ENCODE measurements at places on chromosomes 12 and 14. TPM values are rescaled to one million over a fixed set of nuclear protein-coding genes. Genes with fewer than 3 reads are reported as not detected.

SAV1 gene
- total RNA-seq: 53.5 TPM

PDE3A gene
- total RNA-seq: 7.1 TPM

NTS gene
- under 0.01 TPM for total RNA-seq

GALNT8 gene
- under 0.01 TPM for total RNA-seq

DLGAP5 gene
- 17.4 TPM for total RNA-seq

B3GNT4 gene
- total RNA-seq: under 0.01 TPM

ITGB7 gene
- under 0.01 TPM for total RNA-seq

IGF1 gene
- under 0.01 TPM for total RNA-seq

ADAM21 gene
- total RNA-seq: 0.43 TPM

ARHGEF25 gene
- total RNA-seq: 28.0 TPM

ZNF385A gene
- 2.2 TPM for total RNA-seq

SPX gene
- under 0.01 TPM for total RNA-seq

GPR84 gene
- not detected for total RNA-seq

MRPL42 gene
- total RNA-seq: 29.3 TPM

HOXC9 gene
- total RNA-seq: 7.4 TPM

IL26 gene
- total RNA-seq: not detected

C1QL4 gene
- total RNA-seq: not detected

SRRM4 gene
- not detected for total RNA-seq

TAS2R7 gene
- not detected for total RNA-seq

CPM gene
- 23.3 TPM for total RNA-seq

TDRD9 gene
- 0.32 TPM for total RNA-seq

ZBTB1 gene
- 83.8 TPM for total RNA-seq

KCNC2 gene
- 0.43 TPM for total RNA-seq

TNFAIP2 gene
- total RNA-seq: 122 TPM

LRP1-AS gene
- not detected for total RNA-seq

NTN4 gene
- total RNA-seq: 51.9 TPM

ADAM20 gene
- 0.86 TPM for total RNA-seq

SLC7A8 gene
- 0.97 TPM for total RNA-seq

ZNF384 gene
- 19.4 TPM for total RNA-seq

KRT74 gene
- total RNA-seq: not detected

SPPL3 gene
- total RNA-seq: 9.5 TPM

ZFHX2 gene
- under 0.01 TPM for total RNA-seq

FGF23 gene
- not detected for total RNA-seq

TGM1 gene
- 2.2 TPM for total RNA-seq

POTEG gene
- total RNA-seq: not detected

DCAF5 gene
- 24.2 TPM for total RNA-seq

USP5 gene
- 91.5 TPM for total RNA-seq

KRT6C gene
- not detected for total RNA-seq

IAPP gene
- total RNA-seq: not detected

HCAR3 gene
- total RNA-seq: not detected

ARMH4 gene
- total RNA-seq: 3.0 TPM

BEGAIN gene
- total RNA-seq: not detected

ESR2 gene
- total RNA-seq: not detected

MANSC4 gene
- total RNA-seq: not detected

DCN gene
- total RNA-seq: 125 TPM

SLC10A1 gene
- not detected for total RNA-seq

ANGEL1 gene
- total RNA-seq: 6.8 TPM

SLC4A8 gene
- 9.0 TPM for total RNA-seq

OVCH1 gene
- total RNA-seq: under 0.01 TPM

CLMN gene
- total RNA-seq: 0.43 TPM

KIF5A gene
- total RNA-seq: 1.3 TPM

ZFYVE1 gene
- total RNA-seq: 21.6 TPM

KRT73 gene
- not detected for total RNA-seq

NELL2 gene
- total RNA-seq: not detected

TBX5 gene
- 0.43 TPM for total RNA-seq

POTEM gene
- total RNA-seq: not detected

TMTC1 gene
- total RNA-seq: 33.2 TPM

SMCO2 gene
- not detected for total RNA-seq

LRP6 gene
- total RNA-seq: 50.3 TPM
